ENCODE measurements at places on chromosomes 2 and 18.
A peak's percentile ranks its signal among the peaks of the same experiment; 100 is the strongest.

- no peak for DNase-seq
Observed at GRCh38 chr2:176109946-176110345, 2.9 kb downstream of the HOXD11 start.

- DNase-seq: no peak
Observed at GRCh38 chr2:223528036-223528435, 74.1 kb downstream of the SCG2 start.

- peak; percentile 60 for DNase-seq
Observed at GRCh38 chr2:176126929-176127773, 2.4 kb upstream of the HOXD8 start.

DNA sequence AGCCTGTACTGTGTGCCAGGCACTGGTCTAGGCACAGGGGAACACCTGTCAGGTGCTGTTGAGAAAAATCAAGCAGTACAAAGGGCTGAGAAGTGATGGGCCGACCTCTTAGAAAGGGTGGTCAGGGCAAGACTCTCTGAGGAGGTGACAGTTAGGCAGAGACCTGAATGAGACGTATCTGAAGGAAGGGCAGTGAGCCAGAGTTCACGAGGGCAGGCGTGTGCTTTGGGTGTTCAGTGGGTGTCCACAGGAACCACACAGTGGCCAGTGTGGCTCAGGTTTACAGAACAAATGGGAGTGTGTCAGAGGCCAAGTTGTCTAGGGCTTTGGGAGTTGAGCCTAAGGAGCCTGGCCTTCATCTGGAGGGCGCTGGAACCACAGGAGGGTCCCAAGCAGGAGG lies 6.2 kb downstream of the ARMC9 start:
- no peak for DNase-seq

DNA sequence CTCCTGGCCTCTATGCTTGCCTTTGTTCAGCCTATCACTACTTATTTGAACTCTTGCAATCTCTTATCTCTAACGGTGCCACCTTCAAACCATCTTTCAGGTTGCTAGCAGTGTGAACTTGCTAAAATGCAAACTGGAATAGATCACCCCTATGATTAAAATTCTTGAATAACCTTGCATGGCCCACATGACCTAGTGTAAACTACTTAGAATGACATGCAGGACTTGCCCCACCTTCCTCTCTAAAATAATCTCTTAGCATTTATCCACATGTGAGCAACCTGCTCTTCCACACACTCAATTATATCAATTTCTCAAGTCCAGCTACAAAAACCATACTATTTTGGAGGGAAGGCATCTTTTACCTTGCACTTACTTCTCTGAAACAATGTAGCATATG lies 137.6 kb downstream of the ETAA1 start:
- DNase-seq: no peak

- no peak for DNase-seq
Observed at GRCh38 chr2:232350804-232351685, 27.5 kb upstream of the ALPP start.

GRCh38 chr2:30404319-30405259 lies 42.5 kb upstream of the LCLAT1 start:
- DNase-seq: no peak

DNA sequence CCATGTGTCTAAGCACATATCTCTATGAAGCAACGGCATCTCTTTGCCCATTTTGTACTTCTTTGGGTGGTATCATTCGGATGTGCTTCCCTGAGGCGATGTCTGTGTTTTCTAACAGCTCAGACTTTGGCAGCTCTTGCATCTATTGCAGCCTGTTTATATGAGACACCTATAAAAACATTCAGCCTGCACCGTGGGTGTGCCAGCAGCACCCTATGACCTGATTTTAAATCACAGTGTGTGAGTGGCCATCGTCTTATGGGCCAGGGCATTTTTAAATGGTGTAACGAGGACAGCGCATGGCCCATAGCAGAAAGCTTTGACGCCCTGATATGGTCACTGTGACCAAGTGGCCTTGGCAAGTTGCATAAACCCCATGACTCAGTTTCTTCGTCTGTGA lies 12.9 kb downstream of the NPAS2 start:
- no peak for DNase-seq

GRCh38 chr18:48947560-48947959 lies 3.2 kb downstream of the SMAD7 start:
- no peak for DNase-seq

DNA sequence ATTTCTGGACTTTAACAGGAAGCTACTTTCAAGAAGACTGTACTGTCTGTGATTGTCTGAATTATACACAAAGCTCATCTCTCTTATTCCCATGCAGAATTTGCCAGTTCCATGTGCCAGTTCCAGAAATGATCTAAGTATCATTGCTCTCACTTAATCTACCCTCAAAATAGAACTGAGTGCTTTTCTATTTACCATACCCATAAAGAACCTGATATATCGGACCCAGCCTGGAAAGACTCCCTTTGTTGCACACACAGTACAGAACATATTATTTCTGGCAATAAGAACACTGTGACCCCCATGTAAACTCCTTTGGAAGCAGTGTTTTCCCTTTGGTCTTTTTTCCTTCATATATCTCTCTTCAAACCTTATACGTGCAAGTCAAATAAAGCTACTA lies 102.3 kb upstream of the TTN start:
- DNase-seq: no peak

GRCh38 chr18:44741511-44741910 lies 60.8 kb downstream of the SETBP1 start:
- no peak for DNase-seq

DNA sequence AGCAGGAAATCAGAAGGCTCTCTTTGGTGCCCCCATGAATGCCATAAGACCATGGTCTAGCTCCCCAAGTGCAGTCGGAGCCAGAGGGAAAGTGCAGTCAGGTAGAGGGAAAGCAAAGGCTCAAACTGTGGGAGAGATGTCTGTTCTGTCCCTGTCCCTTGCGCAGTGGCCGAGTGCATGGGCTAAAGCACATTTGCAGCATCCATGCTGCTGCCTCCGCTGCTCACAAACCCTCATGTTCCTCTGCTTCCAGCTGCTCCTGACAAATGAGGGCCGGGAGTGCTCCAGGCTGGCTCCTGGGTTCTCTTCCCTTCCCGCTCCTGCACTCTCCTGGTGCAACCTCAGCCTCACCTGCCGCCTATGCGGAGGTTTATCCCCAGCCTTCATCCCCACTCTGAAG lies 34.2 kb downstream of the SCTR start:
- DNase-seq: no peak

DNA sequence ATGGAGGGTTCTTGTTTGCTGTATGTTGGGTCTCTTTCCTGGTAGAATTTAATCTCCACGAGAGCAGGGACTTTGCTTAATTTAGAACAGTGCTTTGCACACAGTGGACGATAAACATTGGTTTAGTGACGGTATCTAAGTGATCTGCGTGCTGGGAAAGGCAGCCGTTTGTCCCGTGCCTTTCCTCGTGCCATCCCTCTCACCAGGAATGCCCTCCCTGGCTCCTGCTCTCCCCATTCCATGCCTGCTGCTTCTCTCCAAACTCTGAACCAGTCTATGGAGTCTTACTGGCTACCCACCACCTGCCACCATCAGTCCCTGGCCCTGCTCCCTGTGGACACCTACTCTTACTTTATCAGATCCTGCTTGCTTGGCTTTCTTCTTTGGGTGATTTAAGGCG lies 27.3 kb upstream of the TNP1 start:
- no peak for DNase-seq

DNA sequence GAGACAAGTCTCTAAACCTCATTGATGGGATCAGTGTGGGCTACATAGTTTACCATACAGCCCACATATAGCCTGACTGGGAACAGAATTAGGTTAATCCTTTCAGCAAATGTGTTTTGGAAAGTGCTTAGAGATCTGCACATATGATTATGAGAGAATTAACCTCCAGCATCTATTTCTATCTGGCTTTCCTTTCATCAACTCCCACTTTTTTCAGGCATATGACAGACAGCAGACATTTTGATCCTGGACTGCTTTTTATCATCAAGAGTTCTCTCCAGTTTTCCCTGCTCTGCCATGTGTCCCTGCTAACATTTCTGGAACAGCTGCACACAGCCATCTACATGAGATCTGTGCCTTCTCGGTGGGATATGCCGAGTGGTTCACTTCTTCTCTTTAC lies 139.5 kb upstream of the LRP1B start:
- no peak for DNase-seq

DNA sequence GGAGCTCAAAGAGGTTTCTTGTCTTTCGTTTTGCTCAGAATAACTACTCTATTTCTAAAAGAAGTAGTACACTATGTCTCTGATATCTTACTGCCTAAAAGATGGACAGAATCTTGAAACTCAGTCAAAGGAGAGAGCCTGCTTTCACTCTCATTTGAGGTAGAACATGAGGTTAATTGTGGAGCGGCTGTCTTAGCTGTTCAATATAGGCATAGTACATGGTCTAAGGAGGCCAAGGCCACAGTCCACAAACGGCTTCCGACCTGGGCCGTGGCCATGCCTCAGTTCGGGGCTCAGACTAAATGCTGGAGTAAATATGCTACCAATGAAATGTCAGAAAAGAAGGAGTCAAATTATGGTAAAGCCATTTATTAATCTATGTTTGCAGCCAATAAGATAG lies 185.8 kb upstream of the ACAA2 start:
- no peak for DNase-seq

- DNase-seq: no peak
Observed at GRCh38 chr2:58906081-58906645, 665.0 kb upstream of the FANCL start.

DNA sequence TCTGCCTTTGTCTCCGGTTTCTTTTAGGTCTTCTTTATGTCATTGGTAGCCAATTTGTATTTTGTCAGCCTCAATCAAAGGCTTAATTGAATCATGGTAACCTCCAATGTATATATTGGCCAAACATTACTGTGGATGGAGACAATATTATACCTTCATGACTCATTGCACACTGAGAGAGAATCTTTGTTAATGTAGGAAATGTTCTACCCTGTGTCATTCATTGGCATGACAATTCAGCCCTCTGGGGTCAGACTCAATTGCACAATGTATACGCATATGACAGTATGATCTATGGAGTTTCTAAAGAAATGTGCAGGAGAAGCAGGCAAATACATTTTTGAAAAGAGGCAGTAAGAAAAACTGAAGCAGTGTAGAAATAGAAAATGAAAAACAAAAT lies 162.6 kb downstream of the PDE11A start:
- DNase-seq: no peak

GRCh38 chr2:197498235-197498936 lies 1.3 kb downstream of the HSPD1 start:
- no peak for DNase-seq

DNA sequence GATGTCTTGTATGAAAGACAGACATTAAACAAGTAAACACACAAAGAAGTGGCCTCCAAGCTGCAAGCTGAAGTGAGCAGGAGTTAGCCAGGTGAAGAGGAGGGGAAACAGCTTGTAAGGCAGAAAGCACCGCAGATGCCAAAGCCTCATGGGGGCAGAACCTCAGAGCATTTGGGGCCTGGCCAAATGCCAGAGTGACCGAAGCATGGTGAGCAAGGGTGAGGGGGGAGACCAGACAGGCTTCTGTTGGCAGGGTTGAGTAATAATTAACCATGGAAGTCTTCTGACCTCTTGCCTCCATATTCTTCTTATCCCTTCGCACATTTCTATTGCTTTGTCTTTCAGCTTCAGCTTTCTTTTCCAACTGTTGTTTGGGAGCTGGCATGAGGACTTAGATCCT lies 5.6 kb downstream of the QPCT start:
- DNase-seq: no peak

GRCh38 chr2:19611491-19612332 lies 253.3 kb upstream of the OSR1 start:
- DNase-seq: no peak

DNA sequence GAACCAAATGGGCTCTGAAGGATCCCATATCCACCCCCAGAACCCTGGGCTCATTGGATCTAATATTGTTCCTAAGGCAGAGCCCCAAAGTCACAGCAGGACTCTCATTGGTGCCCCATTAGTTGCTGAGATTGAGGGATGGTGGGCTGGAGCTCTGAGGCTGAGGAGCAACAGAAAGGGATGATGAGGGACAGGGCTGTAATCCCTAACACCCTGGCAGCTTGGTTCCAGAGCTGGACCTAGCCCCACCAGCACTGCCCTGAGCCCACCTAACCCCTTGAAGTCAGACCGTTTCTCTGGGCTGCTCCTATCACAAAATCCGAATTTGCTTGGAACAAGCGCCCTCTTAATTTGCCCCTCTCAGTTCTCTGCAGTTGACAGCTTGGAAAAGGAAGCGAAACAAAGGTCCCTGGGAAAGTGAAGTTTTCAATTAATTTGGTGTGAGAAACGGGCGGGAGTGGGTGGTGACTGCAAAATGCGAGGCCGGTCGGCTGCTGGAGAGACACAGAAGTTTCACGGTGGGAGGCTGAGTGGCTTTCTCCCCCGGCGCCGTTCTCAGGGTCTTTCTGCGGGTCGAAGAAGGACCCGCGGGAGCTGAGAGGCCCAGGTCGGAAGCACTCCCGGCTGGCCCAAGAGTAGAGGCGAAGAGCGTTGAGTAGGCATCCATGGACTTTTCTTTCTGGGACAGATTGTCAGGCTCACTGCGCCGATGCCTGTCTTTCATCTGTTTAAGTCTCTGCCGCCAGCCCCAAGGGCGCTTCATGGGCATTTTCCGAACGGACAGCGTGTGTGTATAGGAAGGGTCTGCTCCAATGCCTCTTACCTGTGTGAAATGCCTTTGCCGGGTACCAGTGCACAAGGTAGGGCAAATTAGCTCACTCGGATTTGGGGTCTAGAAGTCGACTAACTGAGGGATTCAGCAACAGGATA lies 927 bp upstream of the HOXD13 start:
- DNase-seq: no peak

DNA sequence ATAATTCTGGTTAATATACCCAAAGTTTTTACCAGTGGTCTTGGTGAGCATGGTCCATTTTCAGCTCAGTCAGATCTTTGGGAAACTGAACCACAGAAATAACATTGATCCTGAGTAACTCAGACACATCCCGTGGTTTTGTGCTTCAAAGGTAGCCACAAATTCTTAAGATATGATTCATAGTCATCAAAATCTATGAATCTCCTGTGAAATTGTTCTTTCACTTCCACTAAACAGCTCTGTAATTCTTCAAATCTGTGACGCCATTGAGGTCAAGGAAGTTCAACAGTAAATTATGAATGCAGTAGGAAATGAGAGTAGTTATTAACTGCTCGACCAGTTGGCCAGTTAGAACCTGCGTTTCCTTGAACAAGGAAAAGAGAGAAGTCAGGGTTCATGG lies 147.3 kb downstream of the IRS1 start:
- no peak for DNase-seq

DNA sequence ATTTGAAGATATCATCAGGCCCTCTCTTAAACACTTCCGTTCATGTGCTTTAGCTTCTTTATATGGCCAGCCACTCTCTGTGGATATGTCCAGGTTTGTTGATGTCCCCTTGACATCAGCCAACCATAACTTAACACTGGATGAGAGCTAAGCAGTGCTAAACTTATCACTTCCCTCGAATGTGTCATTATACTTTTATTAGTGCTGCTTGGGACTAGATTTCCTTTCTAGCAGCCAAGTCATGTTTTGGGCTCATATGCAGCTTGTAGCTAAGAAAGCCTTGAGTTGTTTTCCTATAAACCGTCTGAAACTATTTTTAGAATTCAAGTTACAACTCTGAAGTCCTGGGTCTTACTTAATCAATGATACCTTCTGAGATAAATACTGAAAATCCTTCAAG lies 144.8 kb upstream of the TNP1 start:
- no peak for DNase-seq

- DNase-seq: no peak
Observed at GRCh38 chr2:46486436-46486835, 7.1 kb downstream of the TMEM247 start.

Measured in activated CD4-positive, alpha-beta T cell treated with anti-CD3 and anti-CD28 coated beads, Interleukin-2, amount 50 U/mL, for 24 hours (primary cell).